NCI-H446 treated with DMSO at 0.1 percent for 48 hours (cell line): ENCODE measurements at places on chromosomes 3 and 15.

- no peak for DNase-seq
Measured at GRCh38 chr15:67100801-67101581, 35.6 kb downstream of the SMAD3 start.

DNA sequence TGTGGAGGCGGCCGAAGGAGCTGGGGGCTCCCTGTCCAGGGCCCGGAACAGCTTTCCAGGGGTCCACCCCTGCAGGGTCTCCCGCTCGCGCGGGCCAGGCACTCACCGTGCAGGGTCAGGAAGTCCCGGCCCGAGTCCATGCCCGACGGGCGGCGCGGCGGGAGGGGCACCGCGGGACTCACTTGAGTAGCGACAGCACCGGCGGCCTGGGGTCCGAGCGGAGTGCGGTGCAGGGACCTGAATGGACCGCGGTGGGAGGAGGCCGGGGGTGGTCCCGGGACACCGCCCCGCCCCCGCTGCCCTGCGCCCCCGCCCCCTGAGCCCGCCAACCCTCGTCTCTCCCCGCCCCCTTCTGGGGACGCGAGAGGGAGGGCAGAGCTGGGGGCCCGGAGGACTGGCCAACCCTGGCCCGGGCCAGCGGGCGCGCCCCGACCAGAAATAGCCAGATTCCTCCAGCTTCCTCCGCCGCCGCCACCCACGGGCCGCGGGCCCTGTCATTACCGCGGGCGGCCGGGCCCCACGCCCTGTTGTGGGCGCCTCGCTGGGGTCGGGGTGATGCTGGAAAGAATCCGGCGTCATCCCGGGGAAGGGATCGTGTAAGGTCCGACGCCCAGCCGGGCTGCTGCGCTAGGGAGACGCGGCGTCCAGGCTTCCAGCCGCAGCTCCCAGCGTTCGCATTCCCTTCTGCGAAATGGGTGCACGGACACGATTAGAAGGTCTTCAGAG is at the start of gene PLCD1:
TSS of gene PLCD1 (minus strand) at position 243 of the 726 bp plus-strand sequence. CDS start at position 140, 103 bp downstream.
- DNase-seq, result no peak

GRCh38 chr15:91223863-91224262 is 123.8 kb downstream of the SV2B start:
- DNase-seq, result no peak

GRCh38 chr15:29043736-29044502 is 158.1 kb downstream of the APBA2 start:
- no peak for DNase-seq

GRCh38 chr15:65221697-65222096 is 10.4 kb upstream of the CILP start:
- no peak for DNase-seq

GRCh38 chr3:53109190-53109589 is 21.0 kb downstream of the RFT1 start:
- DNase-seq, result no peak

DNA sequence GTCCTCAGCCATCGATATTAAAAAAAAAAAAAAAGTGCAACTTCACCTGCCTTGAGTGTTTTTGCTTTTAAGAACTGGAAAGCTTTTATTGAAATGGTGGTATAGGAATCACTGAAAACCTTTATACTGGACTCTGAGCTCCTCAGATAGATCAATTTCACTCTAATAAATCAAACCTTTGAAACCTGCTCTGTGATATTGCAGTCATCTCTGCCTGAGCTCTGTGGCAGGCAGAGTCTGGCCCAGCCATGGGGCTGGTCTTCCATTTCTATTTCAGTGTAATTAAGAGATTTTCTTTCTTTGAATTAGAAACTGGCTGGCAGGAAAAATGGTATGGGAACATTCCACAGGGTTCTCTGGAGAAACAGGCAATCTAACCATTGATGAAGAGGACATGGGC is 762.5 kb downstream of the AGBL1 start:
- DNase-seq, result no peak

DNA sequence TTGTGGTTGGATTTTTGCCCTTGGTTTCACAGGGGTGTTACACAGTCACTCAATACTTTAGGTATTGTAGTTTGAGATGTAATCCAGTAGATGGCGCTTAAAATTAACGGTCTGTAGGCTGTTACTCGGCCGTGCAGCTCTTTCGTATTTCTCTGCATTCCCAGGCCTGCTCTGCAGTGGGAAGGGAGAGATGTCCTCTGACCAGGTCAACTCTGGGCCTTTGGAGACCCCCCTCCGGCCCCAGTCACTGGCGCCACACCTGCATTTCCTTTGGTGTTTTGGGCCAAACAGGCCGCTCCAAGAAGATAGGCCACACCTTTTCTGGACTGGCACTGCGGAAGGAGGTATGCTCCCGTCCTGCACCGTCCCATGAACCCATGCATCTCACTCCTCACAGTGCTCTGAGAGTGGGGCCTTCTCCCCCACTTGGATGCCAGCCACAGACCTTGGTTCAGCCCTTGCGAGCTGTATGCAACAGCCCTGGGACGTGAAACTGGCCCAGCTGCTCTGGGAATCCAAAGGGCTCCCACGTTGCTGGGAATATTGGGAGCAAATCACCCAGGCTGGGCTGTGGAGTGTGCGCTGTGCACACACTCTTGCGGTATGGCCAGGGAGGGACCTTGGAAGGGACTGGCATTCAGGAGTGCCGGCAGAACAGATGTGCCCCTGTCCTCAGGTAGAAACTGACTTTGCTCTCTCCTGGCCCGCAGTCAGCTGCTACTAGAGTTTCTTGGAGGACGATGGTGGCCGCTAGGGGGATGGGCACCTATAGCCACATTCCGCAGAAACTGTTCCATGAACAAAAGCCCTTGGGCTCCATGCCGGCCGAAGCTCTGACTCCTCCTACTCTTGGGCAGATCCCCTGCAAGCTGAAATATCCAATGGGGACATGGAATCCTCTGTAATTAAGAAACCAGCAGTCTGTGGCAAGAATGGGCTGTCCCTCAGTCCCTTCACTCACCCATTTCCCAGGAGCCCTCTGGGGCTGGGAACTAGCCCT is 410.5 kb upstream of the CADM2 start:
- DNase-seq, result peak; percentile 1

DNA sequence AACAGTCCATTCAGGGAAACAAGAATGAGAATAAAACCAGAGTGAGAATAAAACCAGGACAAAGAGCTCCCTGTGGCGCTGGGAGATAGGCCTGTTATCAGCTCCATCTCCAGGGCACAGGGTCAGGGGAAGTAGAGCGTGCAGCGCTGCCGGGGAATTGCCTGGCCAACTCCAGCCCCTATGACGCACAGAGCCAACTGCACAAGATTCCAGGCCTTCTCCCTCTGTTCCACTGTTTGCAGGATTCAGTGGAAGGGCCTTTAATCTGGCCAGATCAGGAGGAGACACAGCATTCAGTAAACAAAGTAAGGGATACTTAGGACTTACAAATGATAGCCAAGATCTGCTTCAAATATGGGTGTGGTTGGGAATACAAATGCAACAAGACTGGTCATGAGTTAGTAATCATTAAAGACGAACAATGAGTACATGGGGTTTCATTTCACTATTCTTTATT is 49.4 kb downstream of the ITGB5 start:
- no peak for DNase-seq

- no peak for DNase-seq
Measured at GRCh38 chr3:186824430-186825139, 17.9 kb upstream of the ADIPOQ start.

DNA sequence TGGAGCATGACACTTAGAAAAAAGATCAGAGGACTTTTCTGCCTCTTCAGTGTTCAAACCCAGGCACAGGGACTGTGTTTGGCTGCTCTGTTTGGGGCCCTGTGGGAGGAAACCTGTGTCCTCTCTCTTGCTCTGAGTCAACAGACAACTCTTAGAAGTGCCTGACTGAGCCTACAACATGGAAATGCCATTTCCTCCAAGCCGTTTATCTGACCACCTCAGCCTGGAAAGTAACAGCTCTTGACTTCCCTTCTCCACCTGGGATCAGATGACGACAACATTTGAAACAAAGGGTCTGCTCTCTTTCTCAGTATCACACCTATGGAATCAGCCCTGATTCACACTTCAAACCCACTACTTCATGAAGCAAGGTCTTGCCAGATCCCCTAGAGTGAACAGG is 91.3 kb upstream of the CTDSPL start:
- no peak for DNase-seq

DNA sequence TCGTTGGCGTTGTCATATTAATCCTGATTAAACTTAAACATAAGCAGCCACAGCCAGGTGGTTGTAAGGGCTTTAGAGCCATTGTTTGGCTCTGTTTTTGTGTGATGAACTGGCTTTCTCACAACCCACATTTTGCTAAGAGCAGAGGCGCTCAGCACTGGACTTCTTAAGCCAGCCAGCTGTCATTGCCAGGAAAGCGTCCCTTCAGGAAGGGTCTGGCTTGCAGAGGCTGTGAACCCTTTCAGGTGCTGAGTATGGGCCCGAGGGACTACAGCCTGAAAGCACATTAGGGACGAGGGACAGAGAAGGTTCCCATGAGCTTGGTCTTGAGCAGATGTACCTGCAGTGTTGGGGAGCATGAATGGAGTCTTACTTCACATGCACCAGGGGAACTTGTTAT is 112.3 kb downstream of the CHCHD6 start:
- no peak for DNase-seq

GRCh38 chr15:97903971-97904572 is 56.4 kb upstream of the ARRDC4 start:
- DNase-seq, result no peak

- peak; percentile 58 for DNase-seq
Measured at GRCh38 chr3:155701882-155702465, 42.9 kb downstream of the PLCH1 start.

DNA sequence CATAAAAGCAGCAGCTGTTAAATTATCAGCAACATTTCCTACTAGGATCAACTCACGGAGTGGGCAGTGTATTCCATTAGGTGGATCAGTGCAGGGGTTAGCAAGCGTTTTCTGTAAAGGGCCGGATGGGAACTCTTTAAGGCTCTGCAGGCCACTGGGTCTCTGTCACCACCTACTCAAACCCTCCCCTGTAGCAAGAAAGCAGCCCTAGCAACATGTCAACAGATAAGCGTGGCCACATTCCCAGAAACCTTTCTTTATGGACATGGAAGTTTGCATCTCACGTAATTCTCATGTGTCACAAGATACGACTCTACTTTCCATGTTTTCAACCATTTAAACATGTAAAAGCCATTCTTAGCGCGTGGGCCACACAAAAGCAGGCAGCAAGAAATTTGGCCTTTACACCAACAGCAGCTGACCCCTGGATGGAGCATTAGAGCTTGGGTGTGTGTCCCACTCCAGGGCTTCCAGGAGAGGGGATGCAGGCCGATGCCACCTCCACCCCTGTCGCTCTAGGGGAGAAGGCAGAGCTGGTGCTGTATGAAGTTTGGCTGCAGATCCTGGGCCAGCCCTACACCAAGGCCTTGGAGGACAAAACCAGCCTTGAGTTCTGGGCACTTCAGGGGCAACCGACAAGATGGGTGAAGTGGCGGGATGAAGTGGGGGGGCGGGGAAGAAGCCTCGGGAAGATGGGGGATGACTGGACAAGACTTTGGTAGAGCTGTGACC is 48.2 kb upstream of the CSPG4 start:
- DNase-seq, result no peak

GRCh38 chr3:190229632-190230424 is 92.4 kb downstream of the CLDN1 start:
- DNase-seq, result no peak

DNA sequence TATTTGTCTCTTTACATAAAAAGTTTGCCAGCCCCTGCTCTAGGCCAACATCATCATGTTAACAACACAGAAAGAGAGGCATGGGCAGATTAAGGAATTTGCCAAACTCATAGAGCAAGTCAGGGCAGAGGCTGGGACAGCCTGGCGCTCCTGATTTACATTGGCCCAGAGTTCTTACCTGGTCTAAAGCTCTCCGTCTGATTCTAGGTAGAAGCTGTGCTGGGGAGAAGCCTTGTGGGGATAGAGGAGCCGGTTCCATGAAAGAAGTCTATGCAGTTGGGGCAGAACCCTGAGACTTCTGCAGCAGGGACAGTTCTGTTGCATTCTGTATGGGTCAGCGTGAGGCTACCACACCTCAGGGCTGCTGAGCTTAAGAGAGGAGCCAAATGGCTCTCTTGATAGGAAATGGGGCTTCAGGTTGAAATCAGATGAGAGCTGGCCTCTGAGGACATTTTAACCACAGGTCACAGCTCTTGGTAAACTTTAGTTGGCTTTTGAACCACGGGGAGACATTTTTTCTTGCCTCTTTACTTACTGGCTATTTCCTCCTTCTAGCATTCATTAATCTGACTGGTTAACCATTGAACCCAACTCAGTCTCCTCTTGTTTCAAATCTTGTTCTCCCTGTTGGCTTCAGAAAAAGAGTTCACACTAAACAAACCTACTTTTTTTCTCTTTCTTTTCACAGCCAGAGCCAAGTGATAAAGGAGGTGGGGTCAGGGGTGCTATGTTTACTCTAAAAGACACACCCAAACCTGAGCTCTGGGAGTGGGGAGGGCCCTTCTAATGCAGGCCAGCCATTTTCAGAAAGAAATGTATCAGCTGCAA is 250.7 kb downstream of the OPA1 start:
- DNase-seq, result no peak

DNA sequence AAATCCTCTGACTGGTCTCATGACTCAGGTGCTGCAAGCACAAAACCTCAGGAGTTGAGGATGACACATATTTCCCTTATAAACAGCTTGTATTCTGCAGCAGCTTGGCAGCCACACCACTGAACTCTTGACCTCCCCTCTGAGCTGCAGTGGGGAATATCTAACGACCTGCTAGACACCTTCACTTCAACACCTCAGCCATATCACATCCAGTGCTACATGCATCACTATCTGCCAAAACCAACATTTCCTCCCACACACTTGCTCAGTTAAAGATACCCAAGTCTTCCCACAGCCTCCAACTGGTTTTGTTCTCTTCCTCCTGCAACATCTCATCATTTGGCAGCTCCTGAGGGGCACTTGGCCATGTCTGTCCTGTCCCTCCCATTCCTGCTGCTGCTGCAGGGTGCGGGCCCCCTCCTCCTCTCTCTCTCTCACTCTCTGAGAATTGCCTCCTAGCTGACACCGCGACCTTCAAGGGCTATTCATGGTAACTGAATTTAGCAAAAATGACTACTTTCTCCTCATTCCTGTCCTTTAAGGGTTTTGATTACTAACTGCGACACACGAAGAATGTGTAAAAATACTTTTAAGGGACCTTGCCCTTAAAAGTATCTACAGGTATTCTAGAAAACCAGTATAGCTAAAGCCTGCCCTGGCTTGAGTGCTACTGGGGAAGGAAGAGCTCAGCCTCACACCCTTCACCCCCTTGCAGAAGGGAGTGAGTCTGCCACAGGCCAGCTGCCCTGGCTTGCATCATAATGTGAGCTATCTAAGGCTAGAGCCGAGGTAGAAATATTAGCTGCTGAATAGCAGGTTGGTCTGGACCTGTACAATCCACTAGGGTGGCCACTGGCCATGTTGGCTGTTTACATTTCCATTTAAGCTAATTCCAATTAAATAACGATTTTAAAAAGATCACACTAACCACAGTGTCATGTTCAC is 5.0 kb upstream of the CCR9 start:
- DNase-seq, result no peak

- no peak for DNase-seq
Measured at GRCh38 chr3:52870471-52870870, 26.9 kb downstream of the STIMATE start.

GRCh38 chr15:55937040-55937439 is 56.4 kb downstream of the NEDD4 start:
- DNase-seq, result no peak
